ENCODE measurements at places on chromosomes 12 and 14.

- peak; percentile 72 for DNase-seq
Observed at GRCh38 chr12:94618995-94619695, 31.2 kb downstream of the TMCC3 start.

DNA sequence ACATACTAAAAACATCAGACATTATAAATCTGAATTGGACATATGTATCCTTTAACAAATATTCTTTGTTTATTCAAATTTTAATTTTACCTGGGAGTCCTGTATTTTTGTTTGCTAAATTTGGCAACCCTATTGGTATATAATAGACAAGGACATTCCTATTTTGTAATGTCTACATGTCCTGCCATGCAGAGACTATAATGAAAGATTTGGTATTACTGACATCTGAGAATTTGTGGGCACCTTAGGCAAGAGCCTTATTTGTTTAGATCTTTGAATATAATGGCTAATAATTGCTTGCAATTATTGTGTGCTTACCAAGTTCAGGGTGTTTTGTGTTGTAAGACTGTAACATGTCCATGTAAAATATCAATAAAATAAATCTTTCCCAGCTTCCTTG lies 334.4 kb downstream of the KCNH5 start:
- no peak for DNase-seq

DNA sequence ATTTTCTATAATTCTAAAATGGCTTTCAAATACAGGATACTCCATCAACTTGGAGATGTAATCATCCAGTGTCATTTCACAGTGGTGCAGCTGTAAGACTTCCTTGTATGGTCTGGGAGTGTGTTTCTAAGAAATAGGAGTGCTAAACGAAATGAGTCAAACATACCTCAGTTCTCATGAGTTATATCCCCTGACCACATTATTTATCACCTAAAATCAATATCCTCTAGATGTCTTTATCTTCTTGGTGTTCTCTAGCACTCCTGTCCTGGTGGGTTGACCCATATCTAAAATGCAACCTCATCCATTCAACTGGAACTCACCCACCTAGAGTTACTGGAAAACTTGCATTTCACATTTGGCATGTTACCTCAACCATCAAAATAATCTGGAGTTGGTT lies 33.2 kb downstream of the TMEM30B start:
- peak; percentile 82 for DNase-seq

GRCh38 chr14:20427231-20428009 lies 8.5 kb downstream of the KLHL33 start:
- peak; percentile 12 for DNase-seq

DNA sequence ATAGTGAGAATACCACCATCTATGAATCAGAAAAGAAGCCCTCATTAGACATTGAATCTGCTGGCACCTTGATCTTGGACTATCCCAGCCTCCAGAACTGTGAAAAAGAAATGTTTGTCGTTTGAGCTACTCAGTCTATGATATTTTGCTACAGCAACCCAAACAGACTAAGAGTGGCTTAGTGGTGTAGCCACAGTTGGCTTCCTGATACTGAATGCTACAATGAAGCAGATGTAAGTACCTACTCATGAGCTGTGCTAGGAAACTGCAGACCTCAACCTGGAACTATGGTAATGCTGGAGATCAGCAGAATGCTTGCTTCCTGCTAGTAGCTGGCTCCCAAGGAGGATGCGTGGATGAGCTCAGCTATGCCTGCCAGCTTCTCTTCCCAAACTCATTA lies 268.6 kb upstream of the CRY1 start:
- DNase-seq = no peak

GRCh38 chr14:56173365-56173922 lies 55.2 kb downstream of the PELI2 start:
- no peak for DNase-seq

GRCh38 chr12:53289891-53290290 lies 5.5 kb upstream of the PFDN5 start:
- DNase-seq = no peak

- DNase-seq = peak; percentile 82
Observed at GRCh38 chr12:68310370-68310769, 21.8 kb downstream of the MDM1 start.

DNA sequence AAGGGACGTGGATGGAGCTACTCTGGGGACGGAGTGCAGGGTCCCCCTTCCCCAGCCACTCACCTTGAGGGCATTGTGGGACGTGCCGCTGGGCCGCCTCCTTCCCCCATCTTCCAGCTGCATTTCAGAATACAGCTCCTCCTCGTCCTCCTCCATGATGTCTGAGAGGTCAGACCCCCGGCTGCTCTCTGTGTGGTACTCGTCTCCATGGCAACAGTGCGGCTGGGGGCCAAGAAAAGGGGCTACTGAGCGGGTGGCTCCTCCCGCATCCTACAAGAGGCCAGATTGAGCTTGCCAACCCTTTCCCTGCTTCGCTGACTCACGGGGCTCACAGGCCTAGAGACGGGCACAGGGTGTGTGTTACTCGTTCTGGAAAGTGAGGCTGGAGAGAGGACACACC lies 90.4 kb downstream of the PIWIL1 start:
- no peak for DNase-seq

DNA sequence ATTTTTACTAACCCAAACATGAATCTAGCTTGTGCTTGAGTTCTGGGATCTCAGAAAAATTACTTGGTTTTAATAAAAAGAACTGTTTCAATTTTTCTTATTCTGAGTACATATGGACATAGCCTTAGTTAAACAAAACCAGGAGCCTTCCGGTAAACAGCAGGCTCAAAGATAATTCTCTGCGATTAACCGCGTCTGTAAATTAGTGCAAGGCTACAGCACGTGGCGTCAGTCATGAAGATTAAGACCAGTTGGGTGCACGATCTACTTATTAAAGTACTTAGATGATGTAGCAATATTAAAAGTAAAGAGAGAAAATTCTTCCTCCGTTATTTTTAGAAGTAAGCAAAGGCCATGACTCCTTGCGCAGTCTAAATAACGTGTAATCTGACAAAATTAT lies 700 bp downstream of the KCNJ8 start:
- no peak for DNase-seq

GRCh38 chr14:31083781-31084180 lies 57.6 kb upstream of the STRN3 start:
- DNase-seq = no peak

GRCh38 chr12:30257618-30258017 lies 438.1 kb downstream of the IPO8 start:
- no peak for DNase-seq

GRCh38 chr14:103241531-103241930 lies 92.5 kb upstream of the EIF5 start:
- no peak for DNase-seq

DNA sequence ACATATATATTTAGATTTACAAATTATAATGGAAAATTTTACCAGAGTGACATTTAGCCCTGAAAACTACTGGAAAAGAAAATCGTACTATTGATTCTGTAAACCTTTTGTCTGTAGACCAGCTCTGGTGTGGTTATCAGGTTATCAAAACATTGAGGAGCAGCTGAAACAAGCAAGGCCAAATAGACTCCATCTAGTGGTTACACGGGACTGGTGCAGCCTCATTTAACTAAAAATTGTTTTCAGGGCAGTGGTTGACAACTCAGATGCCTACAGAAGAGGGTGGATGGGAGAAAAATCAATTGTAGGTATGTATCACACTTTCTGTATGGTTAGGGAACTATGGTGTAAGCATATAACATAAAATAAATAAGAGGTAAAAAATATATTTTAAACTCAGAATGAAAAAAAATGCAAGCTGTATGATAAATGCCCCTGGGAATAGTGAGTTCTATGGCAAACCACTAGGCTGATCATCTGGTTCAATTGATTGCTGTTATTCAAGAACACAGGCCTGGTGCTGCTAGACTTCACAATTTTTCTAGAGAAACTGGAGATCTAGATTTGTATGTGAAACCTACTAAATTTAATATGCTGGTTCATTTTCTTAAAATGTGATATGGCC lies 51.2 kb downstream of the ACSS3 start:
- peak; percentile 21 for DNase-seq

DNA sequence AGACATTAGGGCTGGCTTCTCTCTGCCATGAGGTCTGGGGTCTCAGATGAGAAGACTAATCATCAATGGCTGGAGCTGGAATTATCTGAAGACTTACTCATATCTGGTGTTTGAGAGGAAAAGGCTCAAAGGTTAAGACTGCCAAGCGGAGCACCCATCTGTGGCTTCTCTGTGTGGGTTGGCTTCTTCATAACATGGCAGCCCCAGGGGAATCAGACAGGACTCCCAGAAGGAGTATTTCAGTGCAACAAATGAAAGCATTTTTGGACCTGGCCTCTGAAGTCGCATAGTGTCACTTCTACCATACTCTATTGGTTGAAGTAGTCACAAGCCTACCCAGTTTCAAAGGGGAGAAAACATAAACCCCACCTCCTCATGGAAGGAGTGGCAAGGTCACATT lies 171.8 kb upstream of the KRR1 start:
- no peak for DNase-seq

DNA sequence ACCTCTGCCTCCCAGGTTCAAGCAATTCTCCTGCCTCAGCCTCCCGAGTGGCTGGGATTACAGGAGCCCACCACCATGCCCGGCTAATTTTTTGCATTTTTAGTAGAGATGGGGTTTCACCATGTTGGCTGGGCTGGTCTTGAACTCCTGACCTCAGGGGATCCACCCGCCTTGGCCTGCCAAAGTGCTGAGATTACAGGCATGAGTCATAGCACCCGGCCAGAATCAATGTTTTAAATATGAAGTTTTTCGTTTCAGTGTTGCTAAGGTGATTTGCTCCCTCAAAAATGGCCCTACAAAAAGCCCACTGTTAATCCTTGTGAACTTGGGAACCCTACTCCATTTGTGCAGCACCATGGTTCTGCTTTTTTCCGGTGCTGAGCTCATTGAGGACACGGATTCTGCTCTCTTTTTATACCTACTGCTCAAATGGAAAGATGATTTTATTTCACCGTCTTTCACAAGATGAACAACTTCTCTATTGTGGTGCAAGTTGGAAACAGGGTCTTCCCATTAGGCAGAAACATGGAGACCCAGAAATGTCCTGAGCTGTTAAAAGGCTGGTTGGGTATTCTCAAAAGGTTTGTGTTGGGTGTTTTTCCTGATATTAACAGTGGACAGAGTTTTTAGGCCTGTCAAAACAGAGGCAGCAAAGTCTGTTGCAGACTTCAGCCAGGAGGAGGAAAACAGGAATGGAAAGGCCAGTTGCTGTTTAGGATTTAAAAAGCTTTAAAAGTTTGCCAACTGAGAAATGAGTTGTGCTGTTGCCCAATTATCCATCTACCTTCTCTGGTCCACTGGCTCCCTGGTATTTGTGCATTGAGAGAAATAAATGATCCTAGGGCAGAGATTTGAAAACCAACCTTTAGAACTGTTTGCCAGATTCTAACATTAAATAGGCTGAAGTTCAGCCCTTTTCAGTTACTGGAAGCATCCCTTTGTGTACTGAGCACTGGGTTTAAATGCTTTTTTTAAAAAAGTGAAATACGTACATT lies 85.8 kb downstream of the ATP23 start:
- no peak for DNase-seq

DNA sequence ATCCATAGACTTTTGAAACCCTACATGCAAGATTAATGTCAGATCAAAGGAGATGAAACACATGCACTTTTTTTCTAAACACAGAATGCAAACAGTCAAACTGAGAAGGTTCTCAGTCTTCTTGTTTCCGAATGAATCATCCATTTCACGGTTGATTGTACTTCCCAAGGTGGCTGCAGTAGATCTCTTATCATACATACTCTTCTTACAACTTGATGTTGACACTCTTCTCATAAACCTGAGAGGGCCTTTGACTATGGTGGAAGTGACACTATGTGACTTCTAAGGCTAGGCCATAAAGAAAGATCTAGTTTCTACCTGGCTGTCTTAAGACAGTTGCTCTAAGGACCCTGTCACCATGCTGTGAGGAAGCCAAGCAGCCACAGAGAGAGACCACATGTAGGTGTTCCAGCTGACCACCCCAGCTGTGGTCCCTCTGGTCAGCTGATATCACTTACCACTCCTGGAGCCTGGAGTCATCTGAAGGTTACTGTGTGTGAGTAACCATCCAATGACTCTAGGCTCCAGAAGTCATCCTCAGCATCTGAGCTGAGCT lies 67.2 kb upstream of the HMGA2 start:
- no peak for DNase-seq

DNA sequence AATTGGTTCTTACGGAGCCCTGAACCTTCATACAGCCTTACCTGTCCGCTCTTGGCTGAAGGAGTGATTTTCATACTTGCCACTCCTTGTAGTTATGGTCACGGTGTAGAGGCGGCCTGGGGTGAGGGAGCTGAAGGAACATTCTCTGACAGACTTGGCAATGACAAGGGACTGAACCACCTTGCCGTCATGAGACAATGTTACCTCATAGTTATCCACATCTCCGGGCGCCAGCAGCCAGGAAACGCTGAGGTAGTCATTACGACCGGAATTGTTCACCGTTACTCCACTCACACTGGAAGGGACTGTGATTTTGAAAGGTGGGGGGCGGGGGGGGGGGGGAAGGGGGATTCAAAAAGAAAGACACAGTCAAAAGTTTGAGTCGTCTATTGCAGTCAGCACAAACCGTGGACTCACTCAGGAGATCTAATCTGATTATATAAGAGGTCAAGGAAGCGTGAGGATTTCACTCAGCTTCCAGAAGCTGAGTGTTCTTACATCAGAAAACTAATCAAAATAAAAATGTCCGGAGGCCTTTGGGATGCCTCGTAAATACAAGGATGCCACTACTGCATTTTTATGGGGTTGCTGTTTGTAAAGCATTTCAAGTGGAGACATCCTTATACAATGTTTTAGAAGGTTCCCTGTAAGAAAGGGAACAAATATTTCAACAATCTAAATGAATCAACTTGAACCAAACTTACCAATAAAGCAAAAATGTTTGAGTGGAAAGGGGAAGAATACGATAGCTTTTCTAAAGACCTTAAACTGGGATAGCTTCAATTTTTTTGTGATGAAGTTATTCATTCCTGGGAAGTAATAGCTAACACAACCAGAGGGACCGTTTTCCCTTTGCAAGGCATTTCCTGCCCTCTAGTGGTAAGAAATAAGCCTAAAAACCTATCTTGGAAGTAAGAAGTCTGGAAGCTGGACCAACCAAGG lies 60.6 kb downstream of the PTPRB start:
- DNase-seq = peak; percentile 83

- DNase-seq = peak; percentile 24
Observed at GRCh38 chr14:78997811-78998210, 827.6 kb downstream of the NRXN3 start.

GRCh38 chr12:132604151-132604618 lies 6.2 kb downstream of the LRCOL1 start:
- DNase-seq = no peak

GRCh38 chr14:99381688-99382060 lies 99.0 kb downstream of the SETD3 start:
- no peak for DNase-seq
